Stimulated activated naive CD4-positive, alpha-beta T cell (primary cell): ENCODE measurements at places on chromosomes 7 and 10.

DNA sequence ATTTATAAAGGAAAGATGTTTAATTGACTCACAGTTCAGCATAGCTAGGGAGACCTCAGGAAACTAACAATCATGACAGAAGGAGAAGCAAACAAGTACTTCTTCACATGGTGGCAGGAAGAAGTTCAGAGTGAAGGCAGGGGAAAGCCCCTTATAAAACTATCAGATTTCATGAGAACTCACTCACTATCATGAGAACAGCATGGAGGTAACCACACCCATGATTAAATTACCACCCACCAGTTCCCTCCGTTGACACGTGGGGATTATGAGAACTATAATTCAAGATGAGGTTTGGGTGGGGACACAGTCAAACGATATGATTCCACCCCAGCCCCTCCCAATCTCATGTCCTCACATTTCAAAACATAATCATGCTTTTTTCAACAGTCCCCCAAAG, 124.2 kb upstream of the PCGF5 start:
- no peak for DNase-seq

- DNase-seq: no peak
Measured at GRCh38 chr10:112711366-112711765, 238.7 kb upstream of the TCF7L2 start.

DNA sequence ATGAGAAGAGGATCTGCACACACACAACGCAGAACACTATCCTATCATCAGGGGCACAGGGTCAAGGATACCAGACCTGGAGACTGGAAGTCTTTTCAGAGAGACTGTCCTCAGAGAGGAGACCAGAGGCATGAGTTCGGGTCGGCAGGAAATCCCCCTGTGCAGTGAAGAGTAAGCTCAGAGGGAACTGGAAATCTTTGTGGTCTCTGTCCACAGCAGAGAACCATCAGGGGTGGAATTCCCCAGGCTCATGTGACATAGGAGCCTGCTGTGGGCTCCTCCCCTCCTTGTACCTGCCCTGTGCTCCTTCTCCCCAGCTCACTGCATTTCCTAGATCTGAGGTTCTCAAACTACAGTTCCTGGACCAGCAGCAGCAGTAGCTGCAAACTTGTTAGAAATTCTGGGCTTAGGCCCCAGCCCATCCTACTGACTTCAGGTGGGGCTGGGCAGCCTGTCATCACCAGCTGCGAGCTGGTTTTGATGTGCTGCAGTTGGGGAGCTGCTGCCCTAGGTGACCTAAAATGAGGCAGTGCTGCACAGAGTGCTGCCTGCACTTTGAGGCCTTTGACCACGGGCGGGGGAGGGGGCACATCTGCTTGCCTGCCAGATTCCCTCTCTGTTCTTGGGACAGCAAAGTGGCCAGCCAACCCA, 2.4 kb downstream of the ZMIZ2 start:
- no peak for DNase-seq

DNA sequence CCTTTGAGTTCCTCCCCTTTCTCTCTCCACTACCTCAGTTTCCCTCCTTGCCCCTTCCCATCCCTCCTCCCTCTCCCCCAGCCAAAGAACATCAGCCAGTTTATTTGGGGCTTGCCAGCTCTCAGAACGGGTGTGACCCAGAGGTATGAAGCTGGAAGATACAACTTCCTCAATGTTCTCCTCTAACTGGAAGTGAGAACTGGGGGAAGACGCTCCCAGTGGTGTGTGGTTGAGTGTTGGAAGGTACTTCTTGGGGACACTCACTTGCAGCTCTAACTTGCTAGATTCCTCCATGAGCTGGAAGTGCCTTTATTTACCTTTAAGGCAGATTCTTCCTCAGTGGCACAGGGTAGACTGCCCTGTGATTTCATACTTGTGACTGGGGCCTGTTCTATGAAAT, 110.5 kb upstream of the HABP2 start:
- DNase-seq: no peak

DNA sequence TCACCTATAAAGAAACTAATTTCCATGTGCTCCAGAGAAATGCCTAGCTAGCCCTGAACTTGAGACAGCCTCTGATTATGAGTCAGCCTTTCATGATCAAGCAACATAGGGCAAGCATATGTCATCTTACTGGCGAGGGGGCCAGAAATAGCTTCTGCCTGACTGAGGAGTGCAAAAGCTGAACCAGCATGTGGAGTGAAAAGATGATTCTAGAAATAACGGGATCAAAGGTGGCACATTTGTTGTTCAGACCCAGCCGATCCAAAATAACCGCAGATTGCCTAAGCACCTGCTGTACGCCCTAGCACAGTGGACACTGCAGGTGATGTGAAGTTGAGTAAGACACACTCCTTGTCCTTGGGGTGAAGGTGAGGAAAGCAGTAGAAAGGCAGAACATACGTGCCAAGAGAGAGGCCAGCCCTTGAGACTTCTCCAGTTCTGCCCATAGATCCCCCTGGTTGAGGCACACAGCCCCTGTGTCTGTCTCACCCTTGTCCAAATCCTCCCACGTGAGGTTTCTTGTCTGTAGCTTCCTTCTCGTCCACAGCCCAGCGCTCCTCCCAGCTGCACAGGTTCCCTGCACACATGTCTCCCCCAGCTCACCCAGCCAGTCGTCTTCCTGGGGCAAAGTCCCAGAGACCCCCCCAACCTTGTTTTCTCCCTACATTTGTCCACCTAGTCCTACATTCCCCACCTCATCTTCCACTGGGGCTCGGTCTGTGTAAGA, 2.8 kb upstream of the BCL7B start:
- DNase-seq: no peak

DNA sequence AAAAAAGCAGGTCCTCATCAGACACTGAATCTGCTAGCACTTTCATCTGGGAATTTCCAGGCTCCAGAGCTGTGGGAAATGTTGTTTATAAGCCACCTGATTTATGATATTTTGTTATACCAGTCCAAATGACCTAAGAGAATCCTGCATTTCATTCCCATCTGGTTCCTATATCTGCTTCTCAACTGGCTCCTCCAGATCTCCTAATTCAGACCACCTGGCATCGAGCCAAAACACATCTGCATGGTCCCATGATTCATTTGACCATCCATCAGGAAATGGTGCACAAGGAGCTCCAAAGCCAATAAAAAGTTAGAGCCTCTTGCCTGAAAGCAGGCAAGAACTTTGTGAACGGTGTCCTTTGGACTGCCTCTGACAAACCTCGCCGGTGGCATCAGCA, 108.9 kb downstream of the IPMK start:
- DNase-seq: no peak

- DNase-seq: no peak
Measured at GRCh38 chr7:116491887-116492653, 7.5 kb upstream of the CAV2 start.

DNA sequence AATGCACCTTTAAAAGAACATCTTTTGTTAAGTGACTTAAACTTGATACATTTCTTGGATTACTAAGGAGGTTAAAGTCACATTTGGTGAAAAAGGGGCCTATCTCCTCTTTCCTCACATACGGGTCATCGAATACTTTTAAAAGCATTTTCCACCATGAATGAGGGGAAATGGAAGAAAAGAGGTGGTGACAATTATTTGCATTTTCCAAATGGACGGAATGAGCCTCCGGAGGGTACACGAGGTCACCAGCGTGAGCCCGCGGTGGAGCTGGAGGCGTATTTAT, 1.0 kb upstream of the BMPR1A start:
- DNase-seq: no peak

GRCh38 chr10:94129393-94130130, 135.8 kb downstream of the PLCE1 start:
- DNase-seq: no peak

GRCh38 chr7:30183749-30184369, 49.1 kb downstream of the MTURN start:
- DNase-seq: no peak

DNA sequence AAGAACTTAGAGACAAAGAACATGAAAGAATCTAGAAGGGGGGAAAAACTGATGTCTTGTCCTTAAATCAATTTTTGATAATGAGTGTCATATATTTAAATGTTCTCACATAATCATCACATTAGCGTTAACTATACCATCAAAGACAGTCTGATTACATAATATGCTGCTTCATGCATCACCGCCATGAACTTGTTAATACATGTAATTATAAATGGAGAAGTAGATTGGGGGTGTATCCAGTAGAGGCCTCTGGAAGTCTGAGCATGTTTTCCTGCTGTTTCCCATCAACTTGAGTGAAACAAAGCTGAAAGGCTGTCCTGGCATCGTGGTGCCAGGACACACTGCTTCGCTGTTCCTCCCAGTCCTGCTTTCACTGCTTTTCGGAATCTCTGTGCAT, 48.2 kb downstream of the PRLHR start:
- no peak for DNase-seq

GRCh38 chr10:3766046-3766756, 18.8 kb downstream of the KLF6 start:
- no peak for DNase-seq
